ENCODE measurements at places on chromosomes 1 and 21.

- DNase-seq, result no peak
Observed at GRCh38 chr1:8706291-8706690, 111.1 kb downstream of the RERE start.

- DNase-seq, result no peak
Observed at GRCh38 chr1:230869500-230869899, 1.2 kb upstream of the C1orf198 start.

GRCh38 chr1:172815740-172816139 lies 156.8 kb downstream of the FASLG start:
- DNase-seq, result no peak

GRCh38 chr1:226492426-226493137 lies 56.0 kb upstream of the STUM start:
- DNase-seq, result no peak

DNA sequence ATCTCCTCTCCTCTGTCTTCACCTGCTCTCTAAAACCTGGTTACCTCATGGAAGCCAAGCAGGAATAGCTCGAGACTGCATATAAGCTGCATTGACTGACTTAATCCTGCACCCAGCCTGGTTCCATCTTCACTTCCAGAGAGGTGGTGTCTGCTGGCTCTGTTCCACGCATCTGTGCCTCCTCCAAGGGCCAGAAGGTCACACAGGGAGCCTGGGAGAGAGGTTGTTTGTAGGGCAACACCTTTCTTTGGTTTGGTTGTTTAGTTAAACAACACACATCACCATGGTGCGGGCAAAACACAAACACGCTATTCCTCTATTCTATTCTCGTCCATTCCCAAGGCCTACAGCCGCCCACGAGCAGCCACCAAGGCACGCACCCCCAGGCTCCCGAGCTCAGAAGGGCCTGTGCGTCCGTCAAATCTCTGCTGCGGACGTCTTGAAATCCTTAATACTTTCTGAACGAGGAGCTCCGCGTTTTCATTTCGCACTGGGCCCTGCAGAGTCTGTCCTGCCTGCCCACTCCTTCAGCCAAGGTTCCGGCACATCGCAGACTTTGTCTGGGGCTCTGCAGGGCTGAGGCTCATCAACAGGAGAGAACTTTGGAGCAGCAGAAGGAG lies 116.2 kb downstream of the RIPK4 start:
- no peak for DNase-seq

- DNase-seq, result no peak
Observed at GRCh38 chr1:22892789-22893188, 79.9 kb downstream of the LACTBL1 start.

- no peak for DNase-seq
Observed at GRCh38 chr1:63908016-63908415, 134.2 kb downstream of the ROR1 start.

GRCh38 chr21:39650306-39650705 lies 37.6 kb downstream of the B3GALT5 start:
- no peak for DNase-seq

DNA sequence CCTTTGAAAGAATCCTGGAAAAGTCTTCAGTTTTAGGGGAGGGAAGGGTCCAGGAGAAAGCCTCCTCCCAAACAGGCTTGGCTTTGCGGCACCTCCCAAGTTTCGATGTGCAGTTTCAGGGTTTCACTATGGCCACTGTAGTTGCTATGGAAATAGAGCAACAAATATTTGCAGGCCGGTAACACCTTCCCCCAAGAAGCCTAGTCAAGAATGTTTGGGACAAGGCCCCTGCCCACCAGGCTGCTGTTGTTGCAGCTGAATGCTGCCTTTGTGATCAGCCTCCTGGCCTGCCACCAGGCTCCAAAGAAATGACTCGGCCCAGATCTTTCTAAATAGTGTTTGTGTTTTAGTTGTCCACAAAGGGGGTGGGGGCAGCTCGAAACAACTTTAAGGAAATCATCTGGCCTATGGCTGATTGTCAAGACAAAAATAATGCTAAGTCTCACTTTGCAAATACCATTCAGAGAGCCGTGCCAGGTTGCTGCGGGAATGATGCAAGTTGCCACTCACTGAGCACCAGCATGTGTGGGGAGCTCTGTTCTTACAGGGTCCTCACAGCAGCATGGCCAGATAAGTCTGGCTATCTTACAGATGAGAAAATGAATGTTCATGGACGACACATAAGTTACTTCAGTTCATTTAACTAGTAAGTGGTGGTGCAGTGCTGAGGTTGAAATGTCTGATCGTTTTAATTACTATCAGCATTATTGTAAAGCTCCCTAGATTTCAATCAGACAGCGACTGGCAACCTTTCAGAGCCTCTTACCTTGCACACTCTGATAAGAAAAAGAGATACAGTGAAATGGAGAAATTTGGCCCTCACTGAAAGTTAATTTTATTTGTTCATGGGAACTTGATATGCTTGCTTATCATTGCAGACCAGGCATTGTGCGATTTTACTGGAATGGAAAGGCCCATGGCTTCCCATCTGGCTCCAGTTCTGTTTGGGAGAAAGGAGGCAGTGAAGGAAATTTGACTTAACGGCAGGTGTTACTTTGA lies 91.2 kb upstream of the JUN start:
- DNase-seq, result no peak

DNA sequence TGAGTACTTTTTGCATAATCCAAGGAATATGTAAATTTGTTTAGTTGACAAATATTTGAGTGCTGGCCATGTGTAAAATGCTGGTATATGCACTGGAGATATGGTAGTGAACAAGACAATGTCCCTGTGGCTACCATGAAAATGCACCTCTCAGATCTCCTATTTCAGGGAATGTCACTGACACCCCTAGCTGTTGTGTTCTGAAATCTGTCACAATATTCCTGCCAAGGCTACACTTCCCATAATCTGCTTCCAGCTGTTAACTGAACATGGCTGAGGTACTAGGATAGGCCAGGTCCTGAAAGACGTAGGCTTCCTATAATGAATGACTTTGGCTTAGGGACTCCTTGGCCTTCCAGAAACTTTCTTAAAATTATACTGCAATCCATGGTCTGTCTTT lies 197.8 kb downstream of the ZNF648 start:
- DNase-seq, result no peak

DNA sequence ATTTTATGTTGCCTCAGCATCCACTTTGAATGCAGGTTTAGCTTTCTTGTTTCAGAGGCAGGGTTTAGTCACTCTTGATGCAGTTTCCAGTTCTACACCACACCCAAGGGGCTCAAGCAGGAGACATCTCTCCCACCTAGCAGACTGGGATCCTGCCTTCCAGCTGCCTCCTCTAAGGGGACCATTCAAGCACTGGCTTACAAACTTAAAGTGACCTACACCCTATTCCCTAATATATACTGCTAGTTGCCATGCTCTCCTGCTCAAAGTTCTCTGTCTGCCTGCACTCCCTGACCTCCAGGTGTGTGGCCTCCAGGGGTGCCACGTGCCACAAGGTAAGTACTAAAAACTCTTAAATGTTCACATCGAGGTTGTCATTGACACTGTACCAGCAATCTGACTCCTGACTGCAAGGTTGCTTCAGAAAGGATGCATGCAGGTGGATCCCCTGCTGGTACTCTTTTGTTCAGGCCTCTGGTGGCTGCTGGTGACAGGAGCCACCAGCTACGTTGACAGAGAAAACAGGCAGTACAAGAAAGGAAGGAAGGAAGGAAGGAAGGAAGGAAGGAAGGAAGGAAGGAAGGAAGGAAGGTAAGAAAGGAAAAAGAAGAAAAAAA lies 185.9 kb downstream of the COQ8A start:
- no peak for DNase-seq

DNA sequence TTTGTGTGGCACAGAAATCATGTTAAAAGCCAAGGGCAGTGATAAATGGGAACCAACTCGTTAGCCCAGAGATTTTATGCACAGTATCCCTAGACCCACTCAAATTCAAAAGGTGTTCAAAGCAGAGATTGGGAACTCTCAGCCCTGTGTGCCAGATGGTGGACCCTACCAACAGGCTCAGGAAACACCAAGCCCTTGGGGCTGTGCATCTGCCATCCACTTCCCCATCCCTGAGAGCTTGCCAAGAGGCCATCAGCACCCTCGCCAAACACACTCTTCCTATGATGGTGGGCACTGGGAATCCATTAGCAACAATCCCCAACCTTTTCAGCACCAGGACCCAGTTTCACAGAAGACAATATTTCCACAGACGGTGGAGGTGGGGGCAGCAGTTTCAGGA lies 194.2 kb upstream of the NFIA start:
- DNase-seq, result no peak

DNA sequence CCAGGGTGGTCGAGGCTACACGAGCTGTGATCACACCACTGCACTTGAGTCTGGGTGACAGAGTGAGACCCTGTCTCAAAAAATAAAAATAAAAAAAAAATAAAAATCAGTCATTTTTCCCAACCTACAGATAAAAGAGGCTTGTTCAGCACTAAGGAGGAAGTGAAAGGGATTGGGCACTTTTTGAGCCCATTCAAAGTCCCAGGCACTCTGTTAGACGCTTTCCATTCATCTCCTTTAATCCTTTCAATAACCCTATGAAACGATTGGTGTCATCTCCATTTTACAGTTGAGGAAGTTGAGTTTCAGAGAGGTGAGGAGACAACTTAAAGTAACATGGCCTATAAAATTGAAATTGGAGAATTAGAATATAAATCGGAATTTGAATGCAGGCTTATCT lies 10.4 kb upstream of the AGO4 start:
- no peak for DNase-seq

DNA sequence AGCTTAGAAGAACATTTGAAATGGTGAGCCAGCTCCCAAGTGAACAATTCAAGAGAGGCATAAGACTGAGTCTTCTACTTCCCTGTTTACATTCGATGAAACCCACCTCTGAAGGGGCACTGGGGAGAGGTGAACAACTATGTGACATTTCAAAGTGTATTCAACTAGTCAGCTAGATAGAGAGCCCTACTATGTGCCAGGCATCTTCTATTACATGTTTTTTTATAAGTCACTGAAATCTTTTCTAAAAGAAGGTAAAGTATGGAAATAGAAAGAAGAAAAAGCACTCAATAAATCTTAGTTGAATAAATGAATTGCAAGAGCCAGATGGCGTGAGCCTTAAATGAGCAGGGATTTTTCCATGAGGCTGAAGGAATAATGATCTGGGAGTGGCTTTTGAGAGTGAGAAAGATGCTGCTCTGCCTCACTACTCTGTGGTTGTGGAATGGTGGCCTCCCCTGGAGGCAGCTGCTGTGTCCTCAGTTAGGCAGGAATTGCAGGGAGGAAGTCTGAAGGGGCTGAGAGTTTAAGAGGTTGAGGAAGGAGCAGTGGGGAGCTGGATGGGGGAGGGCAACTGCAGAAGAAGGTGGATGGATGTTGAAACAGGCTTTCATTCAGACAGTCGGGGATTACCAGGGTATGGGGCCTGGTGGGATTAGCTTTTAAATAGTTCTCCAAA lies 10.4 kb upstream of the PTPRF start:
- DNase-seq, result no peak

DNA sequence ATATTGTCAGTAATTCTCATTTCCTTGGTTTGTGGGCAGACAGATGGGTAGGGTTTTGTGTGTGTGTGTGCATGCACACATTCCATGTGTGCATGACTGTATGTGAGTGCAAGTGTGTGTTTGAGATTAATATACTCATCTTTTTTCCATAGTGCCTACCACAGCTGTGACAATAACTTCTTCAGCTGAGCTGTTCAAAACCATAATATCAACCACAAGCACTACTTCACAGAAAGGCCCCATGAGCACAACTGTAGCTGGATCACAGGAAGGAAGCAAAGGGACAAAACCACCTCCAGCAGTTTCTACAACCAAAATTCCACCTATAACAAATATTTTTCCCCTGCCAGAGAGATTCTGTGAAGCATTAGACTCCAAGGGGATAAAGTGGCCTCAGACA lies 149.3 kb downstream of the ADGRL2 start:
- DNase-seq, result no peak

GRCh38 chr1:27086628-27087027 lies 68.3 kb downstream of the SLC9A1 start:
- DNase-seq, result no peak

DNA sequence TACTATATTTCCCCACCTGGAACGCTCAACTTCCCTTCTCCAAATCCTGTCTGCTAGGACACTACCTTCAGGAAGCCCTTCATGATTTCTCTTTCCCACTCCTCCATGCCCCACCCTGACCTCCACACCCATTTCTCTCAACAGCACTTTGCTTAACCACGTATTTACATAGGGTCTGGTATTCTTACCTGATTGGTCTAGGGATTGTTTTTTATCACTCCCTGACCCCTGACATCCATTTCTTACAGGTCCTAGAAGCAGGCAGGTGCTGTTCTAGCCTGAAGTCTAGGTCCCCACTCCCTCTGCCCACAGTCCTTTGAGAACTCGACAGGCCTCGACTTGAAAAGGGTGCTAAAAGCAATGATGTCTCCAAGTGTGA lies 47.5 kb downstream of the DMAP1 start:
- DNase-seq, result no peak

- DNase-seq, result no peak
Observed at GRCh38 chr21:17492415-17493168, 20.3 kb upstream of the CXADR start.

- no peak for DNase-seq
Observed at GRCh38 chr21:23017989-23018388, 2019.8 kb downstream of the NCAM2 start.

DNA sequence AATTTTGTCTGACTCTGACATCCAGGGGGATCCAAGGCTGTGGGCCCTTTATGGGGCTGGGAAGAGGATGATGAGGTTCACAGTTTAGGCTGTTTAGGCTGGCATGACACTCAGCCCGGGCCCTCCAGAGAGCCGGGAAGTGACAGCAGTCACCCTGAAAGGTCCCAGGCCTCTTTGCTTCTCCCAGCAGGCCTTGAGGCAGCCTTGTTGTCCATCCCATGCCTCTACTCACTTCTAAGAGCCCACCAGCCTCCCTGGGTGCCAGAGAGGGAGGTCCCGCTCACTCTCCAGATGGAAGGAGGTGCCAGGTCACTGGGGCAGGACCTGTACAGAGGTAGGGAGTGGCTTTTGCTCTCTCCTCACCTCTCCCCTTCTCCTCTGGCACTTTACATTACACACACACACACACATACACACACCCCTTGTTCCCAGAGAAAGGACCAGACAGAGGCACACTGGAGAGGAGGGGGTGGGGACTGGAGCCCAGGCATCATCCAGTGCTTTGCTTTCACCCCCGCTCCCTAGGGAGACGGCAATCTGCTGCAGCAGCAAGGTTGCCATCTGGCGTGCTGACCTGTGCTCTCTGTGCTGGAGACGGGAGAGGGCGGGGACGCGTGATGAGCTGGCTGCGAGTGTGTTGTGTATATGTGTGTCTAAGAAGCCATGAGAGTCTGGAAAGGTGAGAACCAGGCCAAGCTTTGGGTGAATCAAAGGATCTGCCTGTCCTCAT lies 4.6 kb downstream of the KLHDC8A start:
- no peak for DNase-seq

DNA sequence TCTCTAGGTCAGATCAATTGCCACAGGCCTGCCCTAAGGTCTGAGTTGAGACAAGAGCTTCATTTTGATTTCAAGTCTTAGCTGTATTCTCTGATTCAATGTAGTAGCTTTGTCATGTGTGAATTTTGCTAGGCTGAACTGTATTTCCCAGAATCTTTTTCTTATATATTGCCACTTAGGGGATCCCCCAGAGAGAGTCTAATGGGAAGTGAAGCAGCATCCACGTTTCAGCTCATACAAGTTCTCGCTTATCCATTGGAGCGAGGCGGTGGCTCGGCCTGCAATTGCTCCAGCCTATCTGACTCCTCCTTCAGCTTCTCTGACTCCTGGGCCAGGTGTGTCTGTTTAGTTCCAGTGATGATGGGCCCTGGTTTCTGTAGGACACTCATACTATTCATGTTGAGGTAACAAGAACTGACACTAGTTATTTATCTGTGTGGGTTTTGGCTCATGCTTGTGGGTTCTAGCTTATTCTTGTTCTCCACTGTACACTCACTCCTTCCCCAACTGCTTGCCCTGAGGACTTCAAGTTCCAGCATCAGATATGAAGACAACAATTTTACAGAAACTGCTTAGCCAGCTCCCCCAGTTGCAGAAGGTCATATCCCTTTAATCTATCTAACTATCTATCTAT lies 48.2 kb downstream of the TBX19 start:
- DNase-seq, result no peak
